ENCODE measurements at places on chromosomes 7 and 10.
A peak's percentile ranks its signal among the peaks of the same experiment; 100 is the strongest.

GRCh38 chr10:113713640-113713982, 33.9 kb downstream of the CASP7 start:
- no peak for DNase-seq

GRCh38 chr7:41190581-41190980, 512.3 kb downstream of the INHBA start:
- peak; percentile 21 for DNase-seq

DNA sequence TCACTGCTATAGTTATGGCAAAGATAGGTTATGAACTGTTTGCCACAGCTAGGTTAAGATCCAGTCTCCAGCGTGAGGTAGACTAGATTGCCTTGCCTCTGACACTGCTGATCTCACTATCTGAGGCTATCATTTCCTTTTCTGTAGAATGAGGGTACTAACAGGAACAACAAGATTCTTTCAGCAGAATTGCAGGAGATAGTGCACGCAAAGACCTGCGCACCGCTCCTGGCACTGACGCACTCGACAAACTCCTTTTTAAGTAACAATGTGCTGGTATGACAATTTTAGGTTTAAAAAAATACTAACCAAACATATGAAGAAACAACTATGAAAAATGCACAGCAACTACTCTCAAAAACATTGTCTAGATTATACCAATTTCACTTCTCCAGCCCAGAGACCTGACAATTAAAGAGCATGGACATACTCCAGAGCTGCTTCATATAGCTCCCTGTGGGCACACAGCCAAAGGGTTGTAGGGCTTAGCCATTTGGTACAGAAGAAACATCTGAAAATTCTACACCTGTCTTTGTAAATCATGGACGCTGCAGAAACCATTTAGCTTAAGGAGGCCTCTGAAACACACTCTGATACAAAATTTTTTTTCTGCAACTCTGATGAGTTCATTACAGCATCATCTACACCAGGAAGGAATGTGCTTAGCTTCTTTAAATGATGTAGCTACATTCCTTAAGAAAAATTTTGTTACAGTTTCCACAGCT, 7.8 kb downstream of the ADAM12 start:
- no peak for DNase-seq

GRCh38 chr7:138880881-138881578, 83.0 kb upstream of the ATP6V0A4 start:
- DNase-seq: no peak

DNA sequence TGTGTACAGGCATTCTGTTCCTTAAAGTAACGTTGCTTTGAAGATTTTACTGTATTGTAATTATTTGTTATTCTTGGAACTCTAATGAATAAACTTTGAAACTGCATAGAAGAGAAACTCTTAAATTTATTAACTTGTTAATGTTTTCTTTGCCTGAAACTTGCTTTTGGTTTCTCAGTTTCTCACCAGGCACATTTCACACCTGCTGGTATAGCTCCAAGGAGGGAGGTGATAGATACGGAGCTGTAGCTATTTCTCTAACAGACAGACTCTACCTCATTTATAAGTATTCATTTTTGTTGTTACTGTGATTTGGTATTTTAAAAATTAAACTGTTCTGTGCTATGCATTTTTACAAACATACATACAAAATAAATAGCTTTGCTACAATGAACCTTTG, 32.7 kb downstream of the R3HCC1L start:
- no peak for DNase-seq
